ENCODE measurements at places on chromosomes 1 and 21.
A peak's percentile ranks its signal among the peaks of the same experiment; 100 is the strongest.

- no peak for DNase-seq
Observed at GRCh38 chr1:175207971-175208370, 15.4 kb upstream of the KIAA0040 start.

DNA sequence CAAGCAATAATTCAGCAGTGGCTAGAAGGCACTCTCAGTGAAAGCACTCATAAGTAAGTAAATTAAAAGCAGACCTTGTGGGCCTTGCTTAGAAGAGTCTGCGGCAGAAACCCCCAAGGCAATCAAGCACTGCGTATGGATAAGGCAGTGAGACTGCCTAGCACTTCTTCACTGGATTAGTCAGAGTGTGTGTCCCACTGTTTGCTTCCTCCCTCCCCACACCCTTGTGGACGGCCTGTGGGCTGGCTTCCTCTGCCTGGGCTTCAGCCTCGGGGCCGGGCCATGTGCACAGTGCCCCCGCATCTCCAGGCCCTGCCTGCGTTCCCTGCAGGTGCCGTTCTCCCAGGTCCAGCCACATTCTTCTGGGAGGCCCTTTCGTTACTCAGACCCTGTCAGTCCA is 23.8 kb downstream of the AGT start:
- no peak for DNase-seq

GRCh38 chr1:151003180-151003579 is 3.5 kb downstream of the MINDY1 start:
- DNase-seq = no peak

DNA sequence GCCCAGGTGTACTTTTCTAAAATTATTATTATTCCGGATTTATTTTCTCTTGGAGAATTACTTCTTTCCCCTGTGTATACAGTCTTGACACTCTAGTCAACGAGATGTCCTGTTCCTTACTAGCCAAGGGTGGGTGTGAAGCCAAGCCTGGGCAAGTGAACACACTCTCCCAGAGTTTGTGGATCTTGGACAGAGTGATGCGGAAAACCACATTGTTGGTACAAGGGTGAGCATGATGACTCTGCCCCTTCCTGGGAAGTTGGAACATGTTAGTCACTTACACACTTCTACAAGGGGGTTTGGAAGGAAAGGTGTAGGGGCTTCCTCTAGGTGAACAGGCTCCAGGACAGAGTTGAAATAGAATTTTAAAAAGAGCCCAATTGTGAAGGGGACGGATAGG is 20.0 kb upstream of the RD3 start:
- DNase-seq = no peak

GRCh38 chr1:54275349-54275748 is 75.4 kb downstream of the MRPL37 start:
- DNase-seq = no peak

DNA sequence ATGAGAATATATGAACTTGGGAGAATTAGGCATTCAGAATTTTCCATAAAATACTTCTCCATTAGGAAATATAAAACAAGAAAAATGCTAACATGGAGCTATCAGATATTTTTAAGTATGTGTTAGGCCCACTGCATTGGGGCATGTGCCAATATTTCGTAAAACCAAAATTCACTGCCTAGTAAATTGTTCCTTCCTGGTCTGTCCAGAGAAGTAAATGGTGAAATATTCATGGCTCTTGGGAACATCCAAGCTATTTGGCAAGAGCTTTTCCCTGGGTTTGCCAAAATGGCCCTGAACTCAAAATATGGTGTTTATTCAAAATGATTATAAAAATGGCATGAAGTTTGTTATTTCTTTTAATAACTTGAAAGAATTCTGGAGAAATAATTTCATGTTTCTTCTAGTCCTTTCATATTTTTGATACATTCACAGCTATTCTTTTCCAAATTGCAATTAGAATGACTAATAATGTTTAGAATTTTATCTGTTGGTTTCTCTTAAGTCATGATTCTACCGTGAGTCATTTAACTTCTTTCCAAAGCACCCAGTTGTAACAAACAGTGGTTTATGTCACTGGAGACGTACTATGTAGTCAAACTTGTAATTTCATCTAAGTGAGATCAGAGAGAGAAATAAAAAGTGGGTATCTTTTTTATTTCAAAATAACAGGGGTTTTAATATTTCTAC is 25.7 kb upstream of the SLC19A2 start:
- no peak for DNase-seq

DNA sequence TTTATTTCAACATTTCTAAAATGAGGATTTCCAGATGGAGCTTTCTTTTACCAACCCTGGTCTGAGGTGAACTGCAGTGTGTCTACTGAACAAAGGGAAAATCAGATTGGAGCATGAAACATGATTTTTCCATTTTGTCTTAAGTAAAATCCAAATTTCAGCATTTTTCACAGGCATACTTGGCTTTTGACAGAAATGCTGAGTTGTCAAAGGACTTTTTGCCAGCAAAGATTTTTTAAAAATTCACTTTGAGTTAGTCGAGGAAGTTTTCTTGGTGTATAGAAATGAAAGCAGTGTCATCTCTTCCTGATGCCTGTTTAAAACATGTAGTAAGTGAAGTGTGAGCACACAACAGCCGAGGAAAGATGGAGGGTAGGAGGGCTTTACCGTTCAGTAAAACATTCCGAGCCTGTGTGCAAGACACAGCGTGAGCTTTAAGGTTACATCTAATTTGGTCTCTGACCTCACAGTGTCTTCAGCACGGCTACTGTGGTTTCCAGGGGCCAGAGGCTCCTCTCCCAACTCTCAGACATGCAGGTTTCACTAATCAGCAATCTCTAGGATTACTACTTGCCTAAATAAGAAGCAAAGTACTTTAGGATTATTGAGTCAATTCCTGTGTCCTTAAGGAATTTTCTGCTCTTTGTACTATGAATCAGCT is 45.9 kb downstream of the SAMD13 start:
- no peak for DNase-seq

DNA sequence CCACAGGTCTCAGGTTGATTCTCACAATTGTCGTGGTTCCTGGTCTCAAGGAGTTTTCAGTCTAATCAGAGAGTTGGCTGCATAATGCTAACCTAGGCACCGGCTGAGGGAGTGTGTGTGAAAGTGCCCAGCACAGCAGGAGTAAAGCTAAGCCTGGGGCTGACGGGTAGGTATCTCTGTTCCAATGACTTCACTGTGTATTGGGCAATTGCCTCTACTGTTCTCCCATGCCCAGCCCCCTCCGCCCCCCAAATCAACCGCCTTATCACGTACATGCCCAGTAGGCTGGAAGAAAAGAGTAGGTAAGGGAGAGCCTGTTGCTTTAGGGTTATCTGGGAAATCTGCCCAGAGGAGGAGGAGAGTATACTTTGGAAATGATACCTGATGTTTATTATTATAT is 54.7 kb downstream of the MRPS6 start:
- no peak for DNase-seq

- DNase-seq = no peak
Observed at GRCh38 chr21:15644489-15644888, 85.3 kb upstream of the USP25 start.

DNA sequence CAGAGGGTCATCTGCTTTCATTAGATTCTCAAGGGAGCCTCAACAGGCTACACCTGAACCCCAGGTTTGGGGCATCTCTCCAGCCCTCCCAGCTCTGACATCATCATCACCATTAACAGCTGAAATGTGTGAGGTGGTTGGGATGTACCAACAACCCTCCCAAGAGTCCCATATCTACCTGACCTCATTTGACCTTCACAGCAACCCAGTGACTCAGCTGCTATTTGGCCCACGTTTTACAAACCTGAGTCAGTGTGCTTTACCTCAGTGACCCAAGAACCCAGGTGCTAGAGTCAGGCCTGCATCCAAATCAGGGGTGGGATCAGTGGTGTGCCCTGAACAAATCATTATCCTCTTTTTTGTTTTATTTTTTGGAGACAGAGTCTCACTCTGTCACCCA is 53.3 kb upstream of the TINAGL1 start:
- DNase-seq = no peak

- DNase-seq = no peak
Observed at GRCh38 chr1:238778113-238778512, 608.3 kb upstream of the CHRM3 start.

- no peak for DNase-seq
Observed at GRCh38 chr1:204684571-204685235, 835 bp downstream of the LRRN2 start.

GRCh38 chr1:67133177-67133576 is 1.6 kb downstream of the C1orf141 start:
- no peak for DNase-seq

- DNase-seq = no peak
Observed at GRCh38 chr21:16287046-16287445, 557.3 kb downstream of the USP25 start.

- DNase-seq = no peak
Observed at GRCh38 chr1:244735404-244735803, 82.5 kb downstream of the DESI2 start.

DNA sequence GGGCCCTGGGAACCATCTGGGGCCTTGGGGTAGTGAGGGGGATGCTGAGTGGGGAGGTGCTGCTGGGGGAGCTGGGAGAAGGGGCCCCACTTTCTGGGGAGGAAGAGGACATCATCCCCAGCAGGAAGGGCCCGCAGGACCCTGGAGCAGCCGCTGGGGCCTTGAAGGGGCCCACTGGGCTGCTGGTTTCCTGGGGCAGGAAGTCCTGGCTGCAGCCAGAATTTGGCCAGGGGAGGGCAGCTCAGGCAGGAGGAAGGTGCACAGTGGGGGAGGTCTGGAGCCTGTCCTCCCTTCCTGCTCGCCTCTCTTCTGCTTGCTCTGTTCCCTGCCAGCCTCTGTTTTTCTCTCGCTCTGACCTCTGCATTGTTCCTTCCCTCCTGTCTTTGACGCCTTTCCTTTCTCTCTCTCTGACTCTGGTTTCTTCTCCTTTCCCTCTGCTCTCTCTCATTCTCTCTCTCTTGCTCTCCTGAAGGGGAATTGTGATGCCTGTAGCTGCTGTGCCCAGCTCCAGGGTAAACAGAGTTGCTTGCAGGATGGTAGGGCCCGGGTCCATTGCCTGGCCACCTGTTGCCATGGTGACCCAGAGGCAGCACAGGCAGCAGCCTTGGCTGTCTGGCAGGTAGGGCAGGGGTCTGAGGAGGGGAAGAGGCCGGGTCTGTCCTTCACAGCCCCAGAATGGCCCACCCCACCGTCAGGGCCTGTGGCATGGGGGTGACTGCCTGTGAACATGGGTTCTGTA is 23.9 kb downstream of the ACOT11 start:
- DNase-seq = no peak

DNA sequence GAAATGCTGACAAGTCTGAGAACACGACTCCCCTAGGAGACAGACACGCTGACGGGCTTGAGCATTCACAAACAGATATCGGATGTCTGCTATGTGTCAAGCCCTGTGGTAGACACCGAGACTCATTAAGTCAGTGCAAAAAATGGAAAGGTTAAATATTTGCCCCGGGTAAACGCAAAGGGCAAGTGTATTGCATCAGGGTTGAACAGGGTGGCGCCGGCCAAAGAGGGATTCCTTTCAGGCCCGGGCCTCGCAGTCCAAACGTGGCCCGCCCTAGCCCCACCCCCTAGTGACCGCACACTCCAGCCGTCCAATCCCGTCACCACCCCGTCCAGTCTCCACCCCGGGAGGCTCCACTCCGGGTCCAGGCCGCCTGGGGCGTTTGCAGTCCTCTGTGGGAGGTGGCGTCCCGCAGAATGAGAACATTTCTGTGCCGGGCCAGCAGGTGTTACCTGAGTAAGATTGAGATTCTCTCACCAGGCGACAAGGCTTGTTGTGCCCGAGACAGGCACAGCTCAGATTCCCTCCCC is 16.3 kb upstream of the TMEM9 start:
- DNase-seq = peak; percentile 67

DNA sequence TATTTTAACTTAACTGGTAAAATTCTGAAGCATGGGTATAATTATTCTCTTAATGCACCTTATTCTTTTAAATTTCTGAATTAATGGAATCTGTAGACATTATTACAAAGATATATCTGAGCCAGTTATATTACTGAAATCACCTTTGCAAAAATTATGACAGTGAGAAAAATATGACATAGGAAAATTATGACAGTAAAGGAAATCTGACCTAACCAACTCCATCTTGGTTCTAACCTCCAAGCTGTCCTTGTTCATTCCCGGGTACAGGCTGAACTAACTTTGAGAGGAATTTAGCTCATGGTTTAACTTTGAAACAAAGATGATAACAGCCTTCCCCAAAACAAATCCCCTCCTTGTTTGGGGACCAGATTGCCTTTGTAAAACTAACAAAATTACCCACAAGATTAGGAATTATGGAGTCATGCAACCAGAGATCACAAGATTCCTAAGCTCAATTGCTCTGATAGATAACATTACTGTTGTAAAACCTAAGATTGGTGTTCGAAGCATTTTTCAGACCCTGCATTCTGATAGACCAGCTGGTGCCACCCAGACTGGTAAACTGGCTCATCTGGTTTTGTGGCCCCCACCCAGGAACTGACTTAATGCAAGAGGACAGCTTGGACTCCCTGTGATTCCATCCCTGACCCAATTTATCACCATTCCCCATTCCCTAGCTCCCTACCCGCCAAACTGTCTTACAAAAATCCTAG is 9.4 kb upstream of the CD55 start:
- no peak for DNase-seq

DNA sequence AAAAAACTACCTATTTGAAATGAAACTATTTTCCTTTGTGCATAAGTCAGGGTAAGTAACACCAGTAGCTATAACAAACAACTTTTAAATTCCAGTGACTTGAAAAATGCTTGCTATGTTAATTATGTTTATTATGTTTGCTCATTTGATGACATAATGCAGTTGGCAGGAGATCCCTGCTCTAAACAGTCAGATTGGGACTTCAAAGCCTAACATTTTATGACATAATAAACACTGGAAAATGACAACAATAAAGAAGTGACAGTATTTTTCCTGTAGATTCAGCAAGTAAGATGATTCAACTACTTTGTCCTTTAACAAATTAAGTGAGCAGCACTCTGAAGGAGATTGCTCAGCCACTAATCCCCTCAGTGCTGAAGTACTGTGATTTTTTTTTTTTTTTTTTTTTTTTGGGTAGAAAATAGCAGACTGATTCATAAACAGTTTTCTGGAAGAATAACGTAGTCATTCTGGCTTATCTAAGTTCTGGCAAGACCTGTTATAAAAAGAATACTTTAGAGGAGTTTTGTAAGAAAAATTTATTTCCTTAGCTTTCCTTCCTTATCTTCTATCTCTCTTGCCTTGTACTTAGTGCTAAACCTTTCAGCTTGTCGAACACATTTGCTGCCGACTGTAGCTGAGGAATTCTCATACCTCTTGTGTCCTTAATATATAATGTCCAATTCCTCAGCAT is 207.2 kb downstream of the PTGER3 start:
- DNase-seq = no peak

DNA sequence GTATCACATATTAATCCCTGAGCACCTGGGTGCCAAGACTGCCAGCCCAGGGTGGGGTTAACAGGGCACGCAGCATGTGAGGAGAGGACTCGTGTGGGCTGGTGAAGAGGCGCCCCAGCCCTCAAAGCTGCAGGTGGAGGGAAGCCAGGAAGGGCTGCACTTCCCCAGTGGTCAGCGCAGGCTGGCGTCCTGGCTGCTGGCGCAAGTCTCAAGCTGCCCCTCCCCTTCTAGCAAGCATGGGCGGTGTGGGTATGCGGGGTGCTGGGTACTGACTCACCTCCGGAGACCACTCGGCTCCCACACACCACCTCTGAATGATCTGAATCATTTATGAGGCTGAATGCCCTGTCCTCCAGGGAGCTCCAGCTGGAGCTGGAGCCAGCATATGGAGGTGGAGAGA is 44.0 kb downstream of the EIF2D start:
- DNase-seq = peak; percentile 60

Data from activated CD8-positive, alpha-beta memory T cell treated with anti-CD3 and anti-CD28 coated beads, Interleukin-2, amount 50 U/mL, for 4 hours (primary cell).